ENCODE measurements at places on chromosomes 3 and 15. TPM values are rescaled to one million over a fixed set of nuclear protein-coding genes. Genes with fewer than 3 reads are reported as not detected.
A peak's percentile ranks its signal among the peaks of the same experiment; 100 is the strongest.

DNA sequence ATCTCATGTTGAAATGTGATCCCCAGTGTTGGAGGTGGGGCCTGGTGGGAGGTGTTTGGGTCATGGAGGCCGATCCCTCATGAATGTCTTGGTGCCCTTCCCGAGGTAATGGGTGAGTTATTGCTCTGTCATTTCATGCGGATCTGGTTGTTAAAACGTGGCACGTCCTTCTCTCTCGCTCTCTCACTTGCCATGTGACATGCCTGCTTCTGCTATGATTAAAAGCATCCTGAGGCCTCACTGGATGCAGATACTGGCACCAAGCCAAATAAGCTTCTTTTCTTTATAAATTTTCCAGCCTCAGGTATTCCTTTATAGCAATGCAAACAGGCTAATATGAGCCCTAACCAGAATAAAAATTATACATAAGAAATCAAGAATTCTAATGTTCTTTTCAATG is 31.7 kb upstream of the HACD2 start:
- no peak for DNase-seq

DNA sequence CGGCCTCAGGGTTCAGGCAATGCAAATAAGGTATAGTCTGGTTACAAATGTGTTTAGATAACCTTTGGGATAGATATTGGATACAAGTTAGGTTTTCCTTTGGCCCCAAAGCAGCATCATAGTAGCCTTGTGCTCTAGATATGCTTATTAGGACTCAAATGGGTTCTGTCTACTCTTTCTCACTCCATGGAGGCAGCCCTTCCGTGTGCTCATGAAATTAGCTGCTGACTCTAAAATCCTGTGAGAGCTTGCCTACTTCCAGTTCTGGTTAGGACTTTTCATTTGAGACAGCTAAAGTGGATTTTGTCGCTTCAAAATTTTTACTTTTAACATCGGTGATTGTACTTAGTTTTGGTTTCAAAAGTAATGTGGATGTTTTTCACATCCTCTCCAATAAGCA is 1.6 kb downstream of the CDV3 start:
- DNase-seq = peak; percentile 44

DNA sequence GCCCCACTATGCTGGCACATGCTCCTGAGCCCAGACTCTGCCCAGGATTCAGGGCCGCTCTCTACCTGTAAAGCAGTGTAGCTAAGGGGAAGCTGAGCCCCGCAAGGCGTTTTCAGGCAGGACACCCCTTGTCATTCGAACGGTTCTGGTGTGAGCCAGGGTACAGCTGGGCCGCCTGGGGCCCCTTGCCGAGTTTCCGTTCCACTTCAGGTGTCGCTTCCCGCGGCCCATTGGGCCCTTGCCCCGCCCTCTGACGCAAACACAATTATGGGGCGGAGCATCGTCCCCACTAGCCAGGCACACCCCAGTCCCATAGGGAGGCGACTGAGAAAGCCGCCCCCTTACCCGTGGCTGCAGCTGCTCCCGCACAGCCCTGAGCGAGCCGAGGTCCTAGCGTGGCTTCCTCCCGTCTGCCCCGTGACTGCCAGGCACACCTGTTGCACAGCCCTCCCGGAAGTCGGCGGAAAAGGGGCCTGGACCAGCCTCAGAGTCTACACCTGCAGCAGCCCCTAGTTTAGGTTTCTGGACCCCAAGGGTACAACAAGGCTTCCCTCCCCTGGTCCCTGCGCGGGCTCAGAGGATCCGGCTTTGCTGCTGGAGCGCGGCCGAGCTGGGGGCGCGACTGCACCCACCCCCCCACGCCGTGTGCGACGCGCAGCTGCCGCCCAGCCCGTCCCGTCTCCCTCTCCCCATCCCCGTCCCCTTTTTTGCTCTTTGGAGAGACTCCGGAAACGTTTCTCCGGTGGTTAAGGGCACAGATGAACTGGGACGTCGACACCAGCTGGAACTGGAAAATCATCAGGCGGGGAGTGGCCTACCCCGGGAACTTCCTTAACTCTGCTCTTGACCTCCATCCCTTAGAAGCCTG is at the start of gene PLSCR2:
TSS of gene PLSCR2 (minus strand) at position 412 of the 868 bp plus-strand sequence. CDS start 9,657 bp downstream, outside the sequence.
- peak; percentile 73 for DNase-seq

GRCh38 chr15:63135804-63136203 is 14.1 kb downstream of the LACTB start:
- no peak for DNase-seq

- DNase-seq = no peak
Observed at GRCh38 chr3:139465636-139466035, 10.7 kb downstream of the RBP2 start.

The RTP3 gene
- 0.04 TPM for total RNA-seq

All from muscle of leg (tissue), 16 donors.